ENCODE measurements at places on chromosomes 2 and 18. TPM values are rescaled to one million over a fixed set of nuclear protein-coding genes. Genes with fewer than 3 reads are reported as not detected.

The BOK gene
- polyA plus RNA-seq, result 12.0 TPM

GRCh38 chr2:215403441-215404347, 32.2 kb downstream of the FN1 start:
- DNase-seq, result no peak

DNA sequence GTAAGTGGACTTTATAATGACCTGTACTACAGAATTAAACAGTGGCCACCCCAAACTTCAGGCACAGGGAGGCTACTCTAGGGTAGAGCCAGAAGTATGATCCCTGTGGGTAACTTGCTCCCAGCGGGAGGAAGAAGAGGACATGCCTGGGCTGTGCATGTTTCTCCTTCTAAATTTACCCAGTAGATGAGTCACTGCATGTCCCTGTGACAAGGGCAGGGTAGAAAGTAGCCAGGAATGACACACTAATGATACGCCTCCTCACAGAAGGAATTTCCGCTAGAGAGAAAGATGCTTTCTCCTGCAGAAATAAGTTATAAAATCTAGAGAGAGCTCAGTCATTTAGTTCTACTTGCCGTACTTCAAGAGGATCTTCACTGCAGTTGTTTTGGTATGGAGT, 7.5 kb downstream of the ACYP2 start:
- DNase-seq, result peak; percentile 24

The NLRC4 gene
- not detected for polyA plus RNA-seq

- no peak for DNase-seq
These were observed 91.9 kb upstream of the KLHL29 start for GRCh38 chr2:23293063-23293462.

DNA sequence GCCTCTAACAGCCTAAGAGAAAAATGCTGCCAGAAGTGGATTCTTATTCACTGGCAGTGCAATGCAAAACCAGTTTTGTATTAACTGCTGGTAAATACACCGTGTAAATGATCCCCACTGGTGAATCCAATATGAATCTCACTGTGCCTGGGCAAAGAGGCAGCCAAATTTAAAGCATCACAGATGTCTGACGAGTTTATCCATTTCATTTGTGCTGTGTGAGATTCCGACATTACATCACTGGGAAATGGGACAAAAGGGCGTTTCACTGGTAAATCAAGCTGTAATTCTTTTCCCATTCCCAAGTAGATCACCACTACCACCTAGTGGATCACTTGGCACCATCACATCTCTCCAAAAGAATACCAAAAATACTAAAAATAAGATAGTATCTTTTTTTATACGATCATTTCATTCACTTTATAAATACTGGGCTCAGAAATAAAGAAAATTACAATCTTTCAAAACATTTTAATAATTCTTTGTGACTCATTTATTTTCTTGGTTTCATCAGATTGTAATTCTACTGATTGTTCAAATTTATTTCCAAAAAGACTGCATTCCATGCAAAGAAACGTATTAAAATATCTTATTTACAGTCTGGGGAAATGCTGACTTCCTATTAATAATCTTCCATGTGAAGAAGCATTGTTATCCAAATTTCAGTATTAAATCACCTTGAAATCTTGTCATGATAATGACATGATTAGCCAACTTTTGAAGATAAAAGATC, 125.6 kb downstream of the GRB14 start:
- DNase-seq, result peak; percentile 15
